ENCODE measurements at places on chromosomes 4 and X.

DNA sequence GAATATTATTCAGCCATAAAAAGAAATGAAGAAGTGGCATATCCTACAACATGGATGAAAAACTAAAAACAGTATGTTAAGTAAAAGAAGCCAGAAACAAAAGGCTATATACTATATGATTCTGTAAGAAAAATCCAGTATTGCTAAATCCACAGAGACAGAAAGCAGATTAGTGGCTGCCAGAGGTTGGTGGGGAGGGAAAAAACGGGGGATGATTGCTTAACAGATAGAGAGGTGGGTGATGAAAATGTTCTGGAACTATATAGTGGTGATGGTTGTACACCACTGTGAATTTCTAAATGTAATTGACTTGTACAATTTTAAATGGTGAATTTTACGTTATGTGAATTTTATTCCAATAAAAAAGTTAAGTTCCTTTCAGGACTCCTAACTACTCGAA is 157.6 kb upstream of the SH3RF1 start:
- no peak for DNase-seq

- no peak for DNase-seq
These were observed 263.2 kb downstream of the TECRL start for GRCh38 chr4:64146030-64146429.

DNA sequence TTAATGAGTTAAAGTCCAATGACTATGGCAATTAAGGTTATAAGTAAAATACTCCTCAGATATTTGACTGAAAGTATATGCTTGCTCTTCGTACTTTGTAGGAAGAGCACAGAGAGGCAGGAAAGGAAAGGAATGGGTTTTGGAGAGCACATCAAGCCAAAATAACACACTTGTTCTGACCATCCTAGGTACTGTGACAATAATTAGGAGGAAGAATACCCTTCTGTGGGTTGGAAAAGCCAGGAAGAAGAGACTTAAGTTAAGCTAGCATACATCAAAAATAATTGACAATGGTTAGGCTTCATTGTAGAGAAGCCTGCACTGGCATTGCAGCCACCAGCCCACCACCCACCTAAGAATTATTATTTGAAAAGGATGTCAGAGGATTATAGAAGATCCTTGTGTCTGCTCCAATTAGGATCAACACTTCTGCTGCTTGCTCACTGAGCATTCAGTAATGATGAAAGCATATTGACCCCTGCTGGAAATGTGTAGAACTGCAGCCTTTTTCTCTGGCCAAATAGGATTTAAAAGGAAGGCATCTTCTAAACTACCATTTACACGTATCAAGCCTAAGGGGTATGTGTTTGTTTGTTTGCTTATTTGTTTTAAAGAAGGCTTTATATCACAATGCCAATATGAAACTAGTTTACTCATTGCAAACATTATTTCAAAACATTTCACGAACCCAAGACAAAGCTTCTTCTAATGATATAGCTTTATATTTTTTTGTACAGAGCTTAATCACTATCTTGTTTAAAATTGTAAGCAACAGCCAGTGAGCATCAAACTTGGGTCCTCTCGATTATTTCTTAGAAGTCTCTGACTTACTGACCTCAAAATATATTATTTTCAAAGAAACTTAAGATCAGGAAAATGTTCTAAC is 286.2 kb upstream of the TET2 start:
- peak; percentile 45 for DNase-seq

GRCh38 chr4:91373546-91373945 is 930.2 kb upstream of the GRID2 start:
- DNase-seq = no peak

- DNase-seq = no peak
These were observed 119.4 kb upstream of the C1GALT1C1 start for GRCh38 chrX:120749141-120749846.

DNA sequence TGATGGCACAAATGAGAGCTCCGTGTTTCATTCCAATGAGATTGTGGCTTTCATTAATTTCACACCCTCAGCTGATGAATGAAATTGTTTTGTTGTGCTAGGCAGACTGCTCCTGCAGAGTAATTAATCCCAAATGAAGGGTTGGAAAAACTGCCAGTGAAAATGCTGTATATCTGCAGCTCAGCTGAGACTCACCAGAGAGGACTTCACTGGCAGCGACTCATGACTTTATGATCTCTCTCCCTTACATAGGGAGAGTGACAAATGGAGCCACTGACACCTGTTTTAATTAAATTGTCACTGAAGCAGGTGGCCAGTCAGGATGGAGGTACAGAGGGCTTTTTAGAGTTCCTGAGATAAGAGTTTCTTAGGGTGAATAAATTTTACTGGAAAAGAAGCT is 24.8 kb downstream of the GRXCR1 start:
- no peak for DNase-seq

- no peak for DNase-seq
These were observed 77.9 kb downstream of the JAKMIP1 start for GRCh38 chr4:6122496-6122895.

DNA sequence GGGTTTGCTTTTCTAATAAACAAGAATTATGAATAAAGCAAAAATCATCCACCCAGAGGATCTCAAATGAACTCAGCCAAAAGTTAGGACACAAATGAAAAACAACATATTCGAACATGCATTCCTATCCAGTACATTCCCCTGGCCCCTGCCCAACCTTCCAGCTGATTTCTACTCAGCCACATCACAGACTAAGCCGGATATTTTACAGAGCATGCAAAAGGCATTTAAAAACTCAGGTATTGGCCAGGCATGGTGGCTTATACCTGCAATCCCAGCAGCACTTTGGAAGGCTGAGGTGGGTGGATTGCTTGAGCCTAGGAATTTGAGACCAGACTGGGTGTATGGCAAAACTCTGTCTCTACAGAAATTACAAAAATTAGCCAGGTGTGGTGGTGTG is 54.6 kb downstream of the RELL1 start:
- no peak for DNase-seq

GRCh38 chr4:188660796-188661195 is 521.6 kb downstream of the TRIML1 start:
- DNase-seq = no peak

DNA sequence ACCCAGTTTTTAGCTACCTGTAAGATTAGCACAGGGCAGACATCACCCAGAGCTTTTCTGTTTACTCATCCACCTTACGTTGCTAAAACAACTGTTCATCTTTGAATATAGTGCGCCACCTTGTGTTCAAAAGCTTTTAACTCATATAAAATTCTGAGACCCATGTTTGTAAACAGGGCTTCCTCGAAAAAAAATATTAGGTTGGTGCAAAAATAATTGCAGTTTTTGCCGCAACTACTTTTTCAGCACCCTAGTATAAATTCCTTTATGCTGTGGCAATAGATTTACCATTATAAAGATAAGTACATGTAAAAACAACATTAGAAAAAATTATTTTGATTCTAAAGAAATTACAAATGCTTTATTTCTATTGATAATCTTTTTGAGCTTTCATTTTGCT is 147.9 kb downstream of the LRBA start:
- DNase-seq = peak; percentile 59

DNA sequence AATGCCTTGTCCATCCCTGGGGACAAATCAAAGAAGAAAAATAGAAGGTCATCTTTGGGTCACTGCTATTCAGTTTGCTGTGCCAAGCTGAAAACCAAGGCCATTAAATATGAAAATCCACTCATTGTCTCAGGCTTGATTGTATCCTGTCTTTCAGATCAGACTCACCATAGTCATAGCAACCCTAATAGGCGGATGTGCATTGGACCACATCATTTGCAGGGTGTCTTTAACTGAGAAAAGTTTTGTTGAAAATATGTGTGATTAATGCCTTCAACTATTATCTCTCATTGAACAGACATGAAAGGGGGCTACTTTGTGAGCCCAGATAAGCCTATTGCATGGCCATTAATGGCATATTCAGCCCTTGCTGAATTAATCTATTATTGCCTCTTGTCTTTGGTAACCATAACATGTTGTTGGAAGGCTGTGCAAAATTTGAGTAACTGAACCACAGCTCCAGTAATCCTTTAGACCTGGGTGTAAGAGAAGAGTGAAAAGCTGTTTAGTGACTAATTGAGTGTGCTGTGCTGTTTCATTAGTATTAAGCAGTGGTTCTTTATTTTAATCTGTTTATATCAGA is 453.6 kb upstream of the EPHA5 start:
- DNase-seq = no peak

- DNase-seq = no peak
These were observed 33.0 kb downstream of the NAT8L start for GRCh38 chr4:2091990-2092668.

DNA sequence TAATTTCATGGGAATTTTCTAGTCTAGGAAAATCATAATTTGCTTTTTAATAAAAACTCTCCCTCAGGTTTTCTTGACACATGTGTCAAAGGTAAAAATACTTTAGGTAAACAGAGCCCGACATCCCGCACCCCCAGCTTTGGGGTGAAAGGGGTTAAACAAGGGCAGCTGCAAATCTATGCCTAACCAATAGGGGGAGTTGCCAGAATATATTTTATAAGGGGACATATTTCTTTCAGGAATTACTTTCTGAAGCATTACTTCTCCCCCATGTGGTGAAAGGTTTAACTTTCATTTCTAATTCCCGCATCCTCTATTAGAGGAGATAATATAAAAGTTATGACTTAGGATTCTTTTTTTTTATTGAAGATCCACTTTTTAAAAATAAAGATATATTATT is 53.9 kb upstream of the HEPH start:
- DNase-seq = no peak

- no peak for DNase-seq
These were observed 4.8 kb upstream of the NKAP start for GRCh38 chrX:119948381-119948780.

- no peak for DNase-seq
These were observed at the start of gene OTOP1 for GRCh38 chr4:4226606-4227438. Gene OTOP1, minus strand, starts transcription at chr4:4226929. Its CDS starts 65 bp downstream, at chr4:4226864.

GRCh38 chr4:184958127-184958922 is 60.0 kb upstream of the HELT start:
- DNase-seq = no peak

GRCh38 chr4:185656467-185656931 is 121.2 kb upstream of the PDLIM3 start:
- DNase-seq = no peak

- DNase-seq = peak; percentile 47
These were observed 201.3 kb downstream of the RBM46 start for GRCh38 chr4:154982187-154983047.

- no peak for DNase-seq
These were observed 114.3 kb downstream of the CPEB2 start for GRCh38 chr4:15116509-15117079.
